Ovary (tissue), 10 donors: ENCODE measurements at places on chromosomes 2 and 18.

- no peak for DNase-seq
- H3K4me1 ChIP-seq, result no peaks in the 10 kb centered on the region
- H3K27ac ChIP-seq, result no peak overlapping the region
Observed at GRCh38 chr2:221997100-221997499, 301.7 kb downstream of the PAX3 start.

GRCh38 chr2:27060323-27060722 is 8.9 kb downstream of the AGBL5 start:
- no peak overlapping the region for H3K4me3 ChIP-seq
- no peaks in the 10 kb centered on the region for H3K36me3 ChIP-seq
- peaks cover 1% of the 10 kb centered on the region for H3K4me1 ChIP-seq
- no peak for DNase-seq

- no peaks in the 10 kb centered on the region for H3K36me3 ChIP-seq
- H3K4me1 ChIP-seq, result peaks cover 3% of the 10 kb centered on the region
- no peak overlapping the region for H3K4me3 ChIP-seq
- peak; percentile 55 for DNase-seq
- H3K27me3 ChIP-seq, result no peaks in the 10 kb centered on the region
- H3K27ac ChIP-seq, result no peak overlapping the region
Observed at GRCh38 chr2:200703127-200703925, 108.4 kb upstream of the BZW1 start.

- no peaks in the 10 kb centered on the region for H3K27me3 ChIP-seq
- no peak overlapping the region for H3K27ac ChIP-seq
- H3K4me3 ChIP-seq, result no peak overlapping the region
- no peak for DNase-seq
Observed at GRCh38 chr2:43743706-43744105, 30.1 kb upstream of the DYNC2LI1 start.

GRCh38 chr18:73151086-73151485 is 283.3 kb upstream of the NETO1 start:
- no peak overlapping the region for H3K27ac ChIP-seq
- no peak for DNase-seq
- H3K27me3 ChIP-seq, result no peaks in the 10 kb centered on the region

GRCh38 chr2:201452922-201453643 is 1.5 kb downstream of the STRADB start:
- DNase-seq, result no peak
- H3K27me3 ChIP-seq, result no peaks in the 10 kb centered on the region
- peaks cover 5% of the 10 kb centered on the region for H3K4me1 ChIP-seq
- H3K4me3 ChIP-seq, result no peak overlapping the region
- no peaks in the 10 kb centered on the region for H3K36me3 ChIP-seq
- no peak overlapping the region for H3K27ac ChIP-seq

DNA sequence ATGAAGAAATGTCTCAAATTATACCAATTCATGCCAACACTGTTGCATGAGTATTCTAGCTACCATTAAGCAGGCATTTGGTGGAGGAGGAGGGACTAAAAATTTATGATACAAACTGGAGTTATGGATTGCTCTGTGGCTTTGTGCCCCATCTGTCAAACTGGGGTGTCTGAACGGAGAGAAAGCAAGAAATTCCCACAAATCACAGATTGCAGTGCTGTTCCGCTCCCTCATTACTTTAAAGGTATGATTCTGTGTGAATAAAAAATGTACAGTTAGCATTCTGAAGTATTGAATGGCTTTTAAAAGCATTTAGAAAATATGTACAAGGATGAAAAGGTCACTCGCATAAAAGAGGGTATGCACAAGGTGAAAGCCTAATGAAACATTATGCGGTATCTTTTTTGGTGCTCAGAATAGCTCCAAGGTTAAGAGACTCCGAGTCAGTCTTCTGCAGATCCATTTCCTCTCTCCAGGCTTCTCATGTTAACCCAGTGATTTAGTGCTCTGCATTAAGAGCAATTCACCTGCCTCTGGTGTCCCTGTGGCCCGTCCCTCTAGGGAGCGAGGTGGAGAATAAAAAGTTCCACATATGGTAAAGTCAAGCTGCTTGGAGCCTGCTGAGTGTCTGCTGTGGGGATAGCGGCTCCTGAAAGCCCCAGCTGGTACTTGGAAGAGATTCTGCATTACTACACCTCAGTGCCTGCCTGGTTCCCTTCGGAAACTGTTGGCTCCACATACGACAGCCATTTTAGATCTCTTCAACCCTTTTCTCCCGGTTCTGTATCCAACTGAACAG is 184.2 kb downstream of the ZNF521 start:
- H3K4me1 ChIP-seq, result peaks cover 4% of the 10 kb centered on the region
- DNase-seq, result no peak
- no peaks in the 10 kb centered on the region for H3K36me3 ChIP-seq
- no peak overlapping the region for H3K27ac ChIP-seq
- no peak overlapping the region for H3K4me3 ChIP-seq

- no peaks in the 10 kb centered on the region for H3K4me1 ChIP-seq
- no peaks in the 10 kb centered on the region for H3K36me3 ChIP-seq
- H3K27me3 ChIP-seq, result no peaks in the 10 kb centered on the region
- H3K4me3 ChIP-seq, result no peak overlapping the region
- no peak overlapping the region for H3K27ac ChIP-seq
- no peak for DNase-seq
Observed at GRCh38 chr18:48762022-48762421, 188.7 kb downstream of the SMAD7 start.

DNA sequence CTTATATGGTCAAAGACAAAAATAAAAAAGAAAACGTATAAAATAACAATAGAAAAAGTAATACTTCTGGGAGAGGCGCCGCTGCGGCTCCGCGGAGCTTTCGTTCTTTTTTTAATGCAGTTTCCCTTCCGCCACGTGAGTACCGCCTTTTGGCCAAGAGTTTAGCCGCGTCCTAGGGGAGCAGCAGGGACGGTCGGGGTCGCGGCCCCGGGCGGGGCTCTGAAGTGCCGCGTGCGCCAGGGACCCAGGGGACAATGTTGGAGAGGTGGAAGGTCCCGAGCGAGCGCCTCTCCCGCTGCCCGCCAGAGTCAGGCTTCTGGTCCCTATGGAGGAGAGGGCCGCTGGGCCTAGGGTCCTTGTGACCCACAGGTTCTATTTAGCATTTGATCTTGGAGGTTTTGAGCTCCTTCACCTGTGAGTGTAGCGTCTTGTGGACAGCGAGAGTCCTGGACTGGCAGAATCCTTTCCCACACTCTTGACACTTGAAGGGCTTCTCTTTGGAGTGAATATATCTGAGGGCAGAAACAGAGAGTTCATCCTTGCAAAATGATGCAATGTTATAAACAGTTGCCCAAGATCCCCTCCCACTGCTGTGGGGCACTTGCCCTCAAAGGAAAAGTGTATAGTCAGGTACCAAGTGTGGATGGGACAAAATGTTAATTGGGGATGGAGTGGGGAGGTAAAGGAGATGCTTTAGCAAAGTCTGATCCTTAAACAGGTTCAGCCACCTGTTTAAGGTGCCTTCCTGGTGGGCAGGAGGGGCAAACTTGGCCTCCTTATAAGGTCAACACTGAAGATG is 6.3 kb downstream of the OSR1 start:
- H3K4me1 ChIP-seq, result peaks cover 3% of the 10 kb centered on the region
- no peak overlapping the region for H3K4me3 ChIP-seq
- DNase-seq, result no peak

DNA sequence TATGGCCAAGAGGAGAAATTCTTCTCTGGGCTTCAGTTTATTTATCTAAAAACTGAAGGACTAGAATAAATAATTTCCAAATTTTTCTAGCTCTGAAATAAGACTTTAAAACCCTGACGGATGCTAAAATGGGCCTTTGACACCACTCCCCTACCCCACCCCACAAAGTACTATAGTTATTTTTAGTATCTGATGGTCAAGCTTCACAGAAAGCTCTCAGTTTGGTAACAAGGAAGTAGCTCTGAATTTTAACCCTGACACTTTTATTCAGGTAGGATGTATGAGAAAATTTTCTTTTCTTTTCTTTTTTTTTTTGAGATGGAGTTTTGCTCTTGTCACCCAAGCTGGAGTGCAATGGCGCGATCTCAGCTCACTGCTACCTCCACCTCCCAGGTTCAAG is 2.4 kb downstream of the RBKS start:
- H3K4me1 ChIP-seq, result peaks cover 3% of the 10 kb centered on the region
- DNase-seq, result no peak
- H3K27me3 ChIP-seq, result peaks cover 3% of the 10 kb centered on the region
- no peaks in the 10 kb centered on the region for H3K36me3 ChIP-seq
- no peak overlapping the region for H3K4me3 ChIP-seq

DNA sequence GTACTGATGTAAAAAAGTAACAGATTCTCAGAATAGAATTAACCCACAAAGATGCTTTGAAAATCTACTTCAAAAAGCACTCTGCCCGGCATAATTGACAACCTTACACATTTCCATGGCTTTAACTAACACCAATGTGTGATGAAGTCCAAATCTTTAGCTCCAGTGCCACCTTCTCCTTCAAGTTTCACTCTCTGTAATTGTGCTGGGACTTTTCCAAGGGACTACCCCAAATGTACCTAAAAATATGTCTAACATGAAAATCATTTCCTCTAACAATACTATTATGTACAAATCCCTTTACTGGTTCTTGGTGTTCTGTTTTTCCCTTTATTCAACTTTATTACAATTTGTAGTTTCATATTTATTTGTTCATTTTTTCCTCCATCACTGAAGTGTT is 20.6 kb upstream of the UBE2E3 start:
- no peak overlapping the region for H3K27ac ChIP-seq
- H3K4me1 ChIP-seq, result no peaks in the 10 kb centered on the region
- no peaks in the 10 kb centered on the region for H3K27me3 ChIP-seq
- no peaks in the 10 kb centered on the region for H3K36me3 ChIP-seq
